ENCODE measurements at places on chromosomes 2 and 18.

GRCh38 chr2:30656079-30656478 lies 151.2 kb downstream of the CAPN13 start:
- DNase-seq, result no peak

DNA sequence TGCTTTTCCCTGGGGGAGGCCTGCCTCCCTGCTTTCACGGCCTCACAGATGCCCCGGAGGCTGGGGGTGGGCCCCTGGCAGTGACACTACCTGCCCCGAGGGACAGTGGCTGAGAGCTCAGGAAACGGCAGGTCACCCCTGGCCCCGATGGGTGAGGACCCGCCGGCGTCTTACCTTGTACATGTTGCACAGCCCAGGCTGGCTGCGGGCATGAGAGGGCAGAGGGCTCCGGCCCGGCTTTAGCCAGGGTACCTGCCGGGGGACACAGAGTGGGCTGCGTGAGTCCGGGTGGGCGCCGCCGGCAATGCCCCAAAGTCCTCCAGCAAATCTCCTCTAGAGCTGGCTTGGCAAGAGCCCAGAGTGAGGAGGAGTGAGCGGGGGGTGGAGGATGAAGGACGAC lies 122.9 kb downstream of the MBP start:
- no peak for DNase-seq

- DNase-seq, result no peak
Measured at GRCh38 chr2:23213196-23213595, 171.8 kb upstream of the KLHL29 start.

DNA sequence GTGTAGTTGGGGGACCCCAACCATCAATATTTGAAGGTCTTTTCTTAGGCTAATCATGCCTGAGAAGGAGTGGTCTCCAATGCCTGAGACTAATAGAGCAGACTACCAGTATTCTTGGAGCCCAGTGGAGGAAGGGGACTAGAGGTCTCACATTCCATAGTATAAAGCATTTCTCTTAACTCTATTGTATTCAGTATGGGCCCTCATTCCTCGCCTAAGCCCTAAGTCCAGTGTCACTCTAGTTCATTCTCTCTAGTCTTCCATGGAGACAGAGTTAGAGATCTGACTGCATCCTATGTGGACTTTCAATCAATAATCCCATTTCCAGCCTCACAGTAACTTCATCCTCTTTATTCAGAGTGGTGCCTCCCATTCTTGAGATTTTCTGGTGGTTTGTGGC lies 29.7 kb upstream of the MAP4K4 start:
- DNase-seq, result no peak

GRCh38 chr2:45952591-45952990 lies 301.1 kb downstream of the PRKCE start:
- DNase-seq, result no peak

DNA sequence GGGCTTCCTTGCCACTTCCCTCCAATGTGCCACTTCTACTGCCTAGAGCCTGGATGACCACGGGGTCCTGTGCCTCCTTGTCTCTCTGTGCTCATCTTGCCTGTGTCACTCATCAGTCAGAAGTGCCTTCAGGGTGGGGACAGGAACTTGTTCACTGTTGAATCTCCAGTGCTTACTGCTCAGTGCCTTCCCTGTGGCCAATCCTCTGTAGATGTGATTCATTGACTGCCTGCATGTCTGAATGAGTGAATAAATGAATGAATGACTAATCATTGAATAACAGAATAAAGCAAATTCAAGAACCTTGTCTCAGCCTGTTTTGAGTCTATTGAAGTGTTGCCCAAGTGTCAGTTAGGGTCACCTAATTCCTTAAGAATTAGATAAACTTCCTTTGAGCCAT lies 42.3 kb upstream of the FAM136A start:
- DNase-seq, result no peak

- DNase-seq, result no peak
Measured at GRCh38 chr2:54133056-54133455, 17.6 kb downstream of the ACYP2 start.

DNA sequence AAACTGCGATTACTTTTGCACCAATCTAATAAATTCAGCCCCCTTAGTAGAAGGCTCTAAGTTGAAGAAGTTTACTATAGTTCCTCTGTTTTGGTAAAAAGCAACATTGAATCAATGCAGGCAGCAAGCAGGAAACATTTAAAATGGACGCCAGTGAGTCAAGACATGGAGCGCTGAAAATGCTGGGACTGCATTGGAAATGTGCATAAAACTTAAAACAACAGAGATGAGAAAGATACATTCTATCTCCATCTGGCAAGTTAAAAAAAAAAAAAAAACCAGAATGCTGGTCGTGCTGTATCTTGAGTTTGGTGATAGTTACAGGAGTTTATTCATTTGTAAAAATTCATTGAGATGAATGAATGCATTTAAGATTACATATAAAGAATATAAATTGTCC lies 117.0 kb upstream of the TWIST2 start:
- no peak for DNase-seq

- DNase-seq, result no peak
Measured at GRCh38 chr2:151670846-151671597, 63.3 kb downstream of the NEB start.

DNA sequence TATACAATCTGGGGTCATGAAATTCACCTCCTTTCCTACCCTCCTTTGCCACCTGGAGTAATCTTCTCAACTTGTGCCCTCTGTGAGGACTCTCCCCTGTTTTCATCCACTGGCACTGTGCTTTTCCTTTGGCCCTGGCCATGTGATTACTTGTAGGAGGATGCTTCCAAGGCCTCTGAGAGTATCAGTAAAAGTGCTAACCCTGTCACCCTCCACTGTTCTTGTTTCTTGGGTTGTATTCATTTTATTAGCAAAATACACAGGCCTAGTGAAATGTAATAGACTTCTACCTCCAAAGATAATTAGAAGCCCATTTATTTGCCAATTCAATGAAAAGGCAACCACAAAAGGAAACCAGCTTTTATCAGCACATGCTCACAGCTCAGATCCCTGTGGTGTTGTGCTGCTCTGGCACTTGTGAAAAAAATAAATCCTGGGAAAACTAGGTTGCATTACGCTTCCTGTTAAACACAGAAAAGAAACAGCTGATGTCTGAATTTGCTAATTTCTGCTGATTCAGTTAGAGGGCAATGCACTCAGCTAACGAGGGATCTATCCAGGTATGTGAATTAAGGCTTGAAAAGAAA lies 357.5 kb upstream of the ETAA1 start:
- no peak for DNase-seq

DNA sequence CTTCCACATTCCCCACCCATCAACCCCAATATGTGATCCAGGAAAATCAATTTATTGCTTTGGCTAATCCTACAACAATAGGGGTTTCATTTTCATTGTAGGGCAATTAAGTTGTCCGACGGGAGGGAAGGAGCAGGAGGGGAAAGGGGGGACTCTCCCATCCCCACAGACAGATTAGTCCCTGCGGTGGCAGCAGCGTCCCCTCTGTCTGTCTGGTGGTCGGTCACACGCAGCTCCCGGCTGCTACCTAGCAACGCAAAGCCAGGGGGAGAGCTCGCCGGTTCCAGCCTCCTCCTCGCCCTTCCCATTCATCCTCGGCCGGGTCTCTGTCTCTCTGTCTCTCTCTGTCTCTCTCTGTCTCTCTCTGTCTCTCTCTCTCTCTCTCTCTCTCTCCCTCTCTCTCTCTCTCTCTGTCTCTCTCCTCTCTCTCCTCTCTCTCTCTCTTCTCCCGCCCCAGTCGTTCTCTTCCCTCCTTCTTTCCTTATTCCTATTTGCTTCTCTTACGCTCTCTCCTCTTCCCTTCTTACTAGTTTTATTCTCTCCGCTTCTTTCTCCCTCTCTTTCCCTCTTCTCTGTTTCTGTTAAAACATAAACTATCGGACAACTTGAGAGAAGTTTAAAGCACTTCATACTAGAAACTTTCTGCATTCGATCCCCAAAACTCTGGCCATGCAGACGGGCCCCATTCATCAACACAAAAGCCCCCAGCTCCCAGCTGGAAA lies 1.2 kb downstream of the LRP2 start:
- no peak for DNase-seq

DNA sequence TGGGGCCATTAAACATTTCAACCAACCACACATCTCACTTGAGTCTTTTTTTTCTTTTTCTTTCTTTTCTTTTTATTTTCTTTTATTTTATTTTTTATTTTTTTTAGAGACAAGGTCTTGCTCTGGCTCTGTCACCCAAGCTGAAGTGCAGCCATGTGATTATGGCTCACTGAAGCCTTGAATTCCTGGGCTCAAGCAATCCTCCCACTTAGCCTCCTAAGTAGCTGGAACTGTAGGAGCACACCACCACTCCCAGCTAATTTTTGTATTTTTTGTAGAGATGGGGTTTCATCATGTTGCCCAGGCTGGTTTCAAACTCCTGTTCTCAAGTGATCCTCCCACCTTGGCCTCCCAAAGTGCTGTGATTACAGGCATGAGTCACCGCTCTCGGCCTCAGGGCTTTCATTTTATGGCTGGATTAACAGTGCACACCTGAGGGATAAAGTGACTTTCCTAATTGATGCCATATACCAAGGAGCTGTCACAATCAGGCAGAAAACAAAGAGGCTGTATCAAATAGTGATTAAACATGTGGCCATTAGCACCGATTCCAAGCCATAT lies 21.5 kb downstream of the KIAA2012 start:
- DNase-seq, result no peak

DNA sequence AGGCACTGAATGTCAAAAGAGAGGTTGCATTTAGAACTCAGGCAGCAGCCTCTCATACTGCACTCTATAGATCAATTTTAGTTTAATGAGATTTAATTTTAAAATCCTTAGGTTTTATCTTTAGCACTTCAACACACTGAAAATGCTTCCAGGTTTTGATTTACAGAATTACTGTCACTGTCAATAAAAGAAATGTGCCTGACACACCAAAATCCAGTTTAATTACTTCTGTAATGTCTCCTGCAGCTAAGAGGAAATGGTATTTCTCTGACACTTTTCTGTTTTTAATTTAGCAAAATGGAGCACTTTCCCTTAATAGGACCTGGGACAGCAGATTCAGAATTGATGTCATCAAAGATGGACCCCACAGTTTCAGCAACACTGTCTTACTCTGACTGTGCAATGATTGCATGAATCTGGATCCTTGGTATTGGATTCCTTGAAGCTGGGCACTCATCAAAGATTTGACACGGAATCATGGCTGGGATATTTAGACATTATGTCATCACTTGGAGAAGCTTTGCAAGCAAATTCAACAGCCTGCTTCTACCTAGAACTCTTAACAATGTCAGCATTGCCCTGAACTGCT lies 576.5 kb downstream of the NRXN1 start:
- DNase-seq, result no peak

- DNase-seq, result no peak
Measured at GRCh38 chr2:217101972-217102371, 242.1 kb upstream of the TNP1 start.

DNA sequence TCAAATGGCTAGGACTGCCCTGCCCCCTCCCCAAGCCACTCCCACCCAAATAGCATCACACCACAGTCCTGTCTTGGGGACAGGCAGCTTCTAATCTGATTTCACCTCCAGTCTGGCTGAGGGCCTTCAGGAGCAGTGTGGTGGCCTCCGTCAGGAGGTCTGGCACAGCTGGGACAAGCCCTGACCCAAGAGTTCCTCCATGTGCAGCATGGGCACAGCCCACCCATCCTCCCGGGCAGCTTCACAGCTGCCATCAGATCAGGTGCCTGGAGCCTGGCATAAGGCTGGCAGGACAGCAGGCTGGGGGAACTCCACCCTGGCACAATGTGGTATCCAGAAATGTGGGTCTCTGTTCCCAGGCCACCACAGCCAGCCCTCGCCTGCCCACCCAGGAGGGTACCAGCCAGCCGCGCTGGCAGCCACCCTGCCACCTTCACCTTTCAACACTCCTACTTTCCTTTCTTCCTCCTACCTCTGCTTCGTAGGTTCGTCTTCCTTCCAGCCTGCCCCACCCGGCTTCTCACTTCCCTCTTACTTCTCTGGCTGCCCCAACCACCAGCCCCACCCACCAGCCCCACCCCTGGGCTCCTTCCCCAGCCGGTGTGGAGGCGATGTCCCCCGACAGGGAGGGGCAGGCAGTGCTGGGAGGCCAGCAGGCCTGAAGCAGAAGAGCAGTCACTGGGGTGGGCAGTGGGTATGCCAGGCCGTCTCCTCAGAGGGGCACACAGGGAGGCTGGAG lies at the start of gene CAPG:
CAPG (minus strand) TSS at position 522 of the 739 bp plus-strand sequence. CDS start 8,221 bp downstream, outside the sequence.
- peak; percentile 43 for DNase-seq

DNA sequence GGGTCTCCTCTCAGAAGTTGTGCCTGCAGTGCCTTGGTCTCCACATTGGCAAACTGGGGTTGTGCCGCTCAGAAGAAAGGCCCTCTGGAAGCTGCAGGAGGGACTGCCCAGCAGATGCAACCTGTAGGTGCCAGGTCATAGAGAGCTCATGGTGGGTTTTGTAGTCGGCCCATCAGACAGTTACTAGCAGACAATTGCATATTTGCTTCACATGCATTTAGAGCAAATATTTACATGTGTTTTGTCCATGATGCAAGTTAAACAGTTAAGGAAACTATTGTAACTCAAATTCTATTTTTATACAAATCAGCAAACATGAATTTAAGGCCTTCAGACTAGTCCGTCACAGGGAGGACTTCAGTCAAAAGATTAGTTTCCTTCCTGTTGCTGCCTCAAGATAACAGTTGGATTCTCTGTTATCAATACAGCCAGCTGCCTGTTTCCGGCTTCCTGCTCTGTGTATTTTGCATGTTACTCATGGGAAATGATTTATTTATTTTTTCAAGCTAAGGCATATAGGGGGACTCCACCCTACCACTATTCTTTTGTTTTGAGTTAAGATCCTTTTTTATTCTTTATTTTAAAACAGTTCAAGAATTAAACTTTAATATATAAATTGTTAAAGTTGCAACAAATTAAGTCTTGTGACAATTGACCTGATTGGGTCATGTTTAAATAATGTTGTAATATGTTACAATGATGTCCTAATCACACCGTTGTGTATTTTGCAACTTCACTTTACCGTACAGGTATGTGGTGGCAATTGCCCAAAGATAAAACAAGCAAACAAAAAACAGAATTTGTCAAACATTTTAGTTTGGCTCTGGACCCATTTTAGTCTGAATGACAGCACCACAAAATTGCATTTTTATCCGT lies 133.5 kb downstream of the SPTBN1 start:
- DNase-seq, result no peak

- DNase-seq, result no peak
Measured at GRCh38 chr2:108324531-108325255, 36.0 kb downstream of the SULT1C2 start.

GRCh38 chr2:183605440-183605839 lies 481.2 kb downstream of the NUP35 start:
- no peak for DNase-seq
